ENCODE measurements at places on chromosomes 4 and X. TPM values are rescaled to one million over a fixed set of nuclear protein-coding genes. Genes with fewer than 3 reads are reported as not detected.

DNA sequence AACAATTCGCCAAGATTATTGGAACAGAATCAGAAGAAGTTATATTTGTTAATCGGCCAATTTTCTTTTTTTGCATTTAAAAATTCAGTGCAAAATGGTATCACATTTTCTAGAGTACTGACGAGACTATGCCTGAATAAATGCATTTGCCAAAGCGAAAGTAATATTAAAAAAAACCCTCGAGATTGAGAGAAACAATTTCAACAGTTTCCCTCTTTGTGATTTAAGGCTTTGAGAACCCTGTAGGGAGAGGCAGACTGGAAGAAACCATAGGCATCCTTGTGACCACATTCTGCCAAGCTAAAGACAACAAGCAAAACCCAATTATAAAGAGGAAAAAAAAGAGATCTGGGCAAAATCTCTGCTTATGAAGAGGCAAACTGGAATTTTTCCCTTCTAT, 218.1 kb upstream of the GK2 start:
- no peak for DNase-seq

GRCh38 chr4:87502580-87503238, 26.5 kb downstream of the SPARCL1 start:
- DNase-seq = peak; percentile 63

DNA sequence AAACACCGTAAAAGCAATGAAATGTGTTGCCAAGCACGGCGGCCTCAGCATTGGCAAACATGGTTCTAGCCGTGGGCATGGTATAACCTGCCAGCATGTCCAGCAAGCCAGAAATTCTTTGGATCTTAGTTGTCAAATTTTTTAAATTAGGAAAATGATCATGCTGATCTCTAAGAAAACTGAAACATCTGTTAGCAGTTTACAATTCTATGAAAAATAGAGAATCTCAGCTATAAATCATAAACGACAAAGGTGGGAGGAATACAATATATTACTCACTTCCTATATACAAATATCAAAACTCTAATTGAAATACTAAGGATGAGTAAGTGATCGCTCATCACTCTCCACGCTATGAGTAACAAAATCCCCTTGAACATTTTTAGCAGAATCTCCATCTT, 130.3 kb downstream of the ADGRA3 start:
- peak; percentile 79 for DNase-seq

- peak; percentile 2 for DNase-seq
These were observed 200.2 kb downstream of the HS3ST1 start for GRCh38 chr4:11228530-11228929.

DNA sequence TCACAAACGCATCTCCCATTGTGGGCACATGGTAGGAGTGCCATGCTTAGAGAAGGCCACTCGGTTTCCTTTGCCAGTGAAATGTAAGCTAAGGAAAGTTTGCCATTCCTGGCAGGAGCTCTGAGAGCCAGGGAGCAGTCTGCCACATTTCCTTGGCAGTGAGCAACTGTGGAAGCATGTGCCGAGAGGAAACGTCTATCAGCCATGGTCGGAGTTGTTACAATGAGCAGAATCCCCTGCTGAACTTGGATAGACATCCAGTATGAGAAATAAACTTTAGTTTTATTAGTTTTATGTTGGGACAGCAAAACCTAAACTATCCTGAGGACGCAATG, 51.1 kb downstream of the ENOPH1 start:
- no peak for DNase-seq

- peak; percentile 86 for DNase-seq
These were observed 85.5 kb downstream of the RTL3 start for GRCh38 chrX:78573630-78574029.

GRCh38 chr4:183909801-183910200, 4.7 kb downstream of the STOX2 start:
- no peak for DNase-seq

GRCh38 chrX:126481916-126482315, 70.7 kb downstream of the DCAF12L1 start:
- no peak for DNase-seq

DNA sequence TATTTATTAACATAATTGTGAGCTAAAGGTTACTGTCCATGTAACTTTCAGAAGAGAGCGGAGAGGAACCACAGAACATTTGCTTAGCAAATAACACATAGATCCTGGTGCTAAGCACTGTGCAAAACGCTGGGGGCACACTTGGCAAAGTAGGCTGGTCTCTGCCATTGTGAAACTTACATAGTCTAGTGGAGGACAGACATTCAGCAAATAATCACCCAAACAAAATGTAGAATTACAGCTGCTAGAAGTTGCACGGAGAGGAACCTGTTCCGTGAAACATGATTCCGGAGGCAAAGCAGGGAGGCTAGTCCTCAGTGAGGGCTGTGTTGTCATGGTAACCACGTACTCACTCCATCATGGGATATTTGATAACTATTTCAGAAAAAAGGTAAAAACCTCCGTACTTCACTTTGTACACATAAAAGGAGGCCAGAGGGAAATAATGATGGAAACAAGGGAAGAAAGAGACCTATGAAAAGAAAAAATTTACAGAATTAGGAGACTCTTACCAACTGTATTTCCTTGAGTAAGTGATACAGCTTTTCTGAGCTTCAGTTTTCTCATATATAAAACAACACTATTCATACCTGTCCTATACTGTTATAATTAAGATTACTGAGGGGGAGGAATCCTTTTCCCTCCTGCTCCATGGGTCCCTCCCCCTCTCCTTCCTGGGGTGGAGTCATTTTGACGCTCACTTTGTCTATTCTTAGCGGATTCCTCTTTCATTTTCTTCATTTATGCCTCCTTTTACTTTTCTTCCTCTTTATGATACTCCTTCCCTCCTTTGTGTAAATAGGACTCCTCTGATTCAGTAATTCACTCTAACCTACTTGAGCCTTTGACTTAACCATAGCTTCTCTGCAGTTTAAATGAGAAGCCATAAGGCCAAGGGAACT, 825 bp upstream of the RASGEF1B start:
- peak; percentile 26 for DNase-seq

- DNase-seq = no peak
These were observed 300.7 kb upstream of the CXXC4 start for GRCh38 chr4:104795264-104795939.

DNA sequence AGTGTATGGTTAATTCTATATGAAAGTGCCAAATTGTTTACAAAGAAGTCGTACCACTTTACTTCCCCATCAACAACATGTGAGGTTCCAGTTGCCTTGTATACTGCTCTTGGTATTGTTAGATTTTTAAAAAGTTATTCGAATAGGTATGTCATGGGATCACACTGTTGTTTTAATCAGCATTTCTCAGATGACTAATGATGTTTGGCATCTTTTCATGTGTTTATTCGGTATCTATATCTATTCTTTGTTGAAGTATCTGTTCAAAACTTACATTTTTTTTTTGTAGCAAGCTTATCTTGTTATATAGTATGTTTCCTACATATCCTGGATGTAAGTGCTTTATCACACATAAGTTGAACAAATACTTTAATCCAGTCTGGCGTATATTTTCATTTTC, 99.4 kb upstream of the MAB21L2 start:
- no peak for DNase-seq

Gene BGN
- not detected for total RNA-seq

All from LHCN-M2 (cell line).